ENCODE measurements at places on chromosomes 4 and X.
A peak's percentile ranks its signal among the peaks of the same experiment; 100 is the strongest.

GRCh38 chr4:137312257-137312656 lies 220.0 kb downstream of the PCDH18 start:
- DNase-seq, result no peak

GRCh38 chr4:52251864-52252263 lies 200.8 kb downstream of the SPATA18 start:
- no peak for DNase-seq

DNA sequence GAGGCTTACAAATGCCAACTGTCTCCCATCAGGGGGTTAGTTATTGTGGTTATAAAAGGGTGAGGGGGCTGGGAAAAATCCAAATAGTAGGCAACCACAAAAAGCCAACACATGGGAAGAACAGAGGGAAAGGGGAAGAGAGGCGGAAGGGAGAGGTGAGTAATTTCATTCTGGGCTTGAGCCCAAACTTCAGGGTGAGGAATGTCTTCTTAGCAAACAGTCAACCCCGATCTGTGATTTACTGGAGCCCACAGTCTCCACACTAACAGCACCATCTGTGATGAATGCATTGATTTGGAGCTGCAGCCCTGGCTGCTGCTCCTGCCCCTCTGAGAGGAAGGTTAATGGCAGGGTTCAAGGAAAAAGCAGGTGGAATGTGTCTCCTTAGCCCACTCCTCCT lies 162.2 kb upstream of the GPR101 start:
- DNase-seq, result no peak

DNA sequence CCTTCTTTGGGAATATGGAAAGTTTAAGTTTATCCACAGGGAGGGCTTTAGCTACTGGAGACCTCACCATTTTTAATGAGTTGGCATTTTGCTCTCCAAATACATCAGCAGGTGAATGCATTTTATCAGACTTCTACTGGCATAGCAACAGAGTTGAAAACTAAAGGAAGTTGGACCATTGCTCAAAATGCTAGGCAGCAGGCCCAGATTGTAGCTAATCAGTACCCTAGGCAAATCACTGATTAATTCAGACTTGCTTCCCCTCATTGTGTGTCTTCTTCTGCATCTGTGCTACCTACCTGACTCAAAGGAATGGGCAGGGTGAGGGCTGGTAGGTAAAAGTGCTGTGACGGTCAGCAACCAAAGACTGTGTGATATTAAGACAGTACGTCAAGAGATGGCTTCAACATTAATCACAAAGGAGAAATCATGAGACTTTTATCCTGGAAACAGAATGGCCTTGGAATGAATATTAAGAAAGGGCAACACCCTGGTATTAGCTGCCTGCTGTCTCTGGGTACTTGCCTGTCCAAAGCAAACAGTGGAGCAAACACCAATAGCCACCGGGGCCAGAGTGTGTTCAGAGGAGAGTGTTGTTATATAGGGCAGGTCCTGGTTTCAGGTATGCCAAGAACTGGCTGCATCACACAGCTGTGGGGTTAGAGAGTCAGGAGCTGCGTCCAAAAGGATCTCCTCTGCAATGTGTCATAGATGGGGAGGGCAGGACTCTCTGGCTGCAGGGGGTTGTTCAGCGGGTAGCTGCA lies 17.1 kb upstream of the SMIM20 start:
- DNase-seq, result no peak

DNA sequence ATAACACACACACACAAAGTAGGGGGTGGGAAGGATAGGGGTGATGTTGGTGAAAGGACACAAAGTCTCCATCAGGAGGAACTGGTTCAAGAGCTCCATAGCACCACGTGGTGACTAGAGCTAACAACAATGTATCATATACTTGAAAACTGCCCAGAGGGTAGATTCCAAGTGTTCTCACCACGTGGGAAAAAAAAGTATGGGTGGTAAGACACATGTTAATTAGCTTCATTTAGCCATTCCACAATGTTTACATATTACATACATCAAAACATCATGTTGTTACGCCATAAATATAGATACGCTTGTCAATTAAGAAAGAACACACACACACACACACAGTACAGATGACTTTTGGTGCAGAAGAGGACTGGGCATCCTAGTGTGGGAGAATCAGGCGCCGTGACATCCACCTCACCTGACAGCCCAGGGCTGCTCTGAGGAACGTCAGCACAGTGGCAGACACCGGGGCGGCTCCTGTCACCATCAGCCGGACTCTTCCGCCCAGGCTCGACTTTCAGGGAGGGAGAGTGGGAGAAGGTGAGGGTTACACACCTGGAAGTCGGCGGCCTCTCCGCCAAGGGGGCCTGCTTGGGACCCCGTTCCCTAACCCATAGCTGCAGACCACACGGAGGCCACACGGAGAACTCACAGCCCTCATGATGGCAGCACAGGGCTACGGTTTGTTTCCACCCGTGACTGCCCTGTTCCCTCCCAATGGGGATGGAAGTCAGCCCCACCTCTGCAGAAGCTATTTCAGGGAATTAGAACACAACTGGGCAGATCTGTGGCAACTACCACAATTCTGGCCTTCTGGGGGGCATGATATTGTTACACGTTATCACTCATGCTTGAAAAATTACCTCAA lies 31.8 kb upstream of the CENPU start:
- no peak for DNase-seq

GRCh38 chrX:17644001-17644400 lies 93.3 kb upstream of the SCML1 start:
- no peak for DNase-seq

DNA sequence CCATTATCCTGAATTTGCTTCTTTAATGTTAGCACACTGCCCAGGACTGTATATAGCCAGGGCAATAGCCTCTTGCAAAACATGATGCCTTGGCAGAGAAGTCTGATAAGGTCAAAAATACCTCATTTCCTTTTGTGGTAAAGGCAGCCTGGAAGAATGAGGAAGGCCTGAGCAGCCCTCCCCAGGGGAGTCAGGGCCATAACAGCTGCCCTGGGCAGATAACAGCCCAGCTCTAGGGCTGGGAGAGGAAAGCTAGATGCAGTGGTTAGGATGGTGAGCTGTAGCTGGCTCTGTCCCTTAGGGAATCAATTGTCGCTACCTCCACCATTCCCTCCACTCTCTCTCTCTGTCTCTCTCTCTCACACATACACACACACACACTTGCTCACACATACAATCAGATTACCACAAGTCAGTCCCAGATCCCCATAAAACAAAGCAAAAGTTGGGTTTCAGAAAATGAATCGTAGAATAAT lies 29.2 kb downstream of the EFHC2 start:
- no peak for DNase-seq

- DNase-seq, result no peak
Observed at GRCh38 chrX:53262918-53263394, 18.4 kb downstream of the IQSEC2 start.

- DNase-seq, result no peak
Observed at GRCh38 chr4:7988437-7988836, 48.8 kb upstream of the AFAP1 start.

GRCh38 chr4:109275066-109275745 lies 27.3 kb downstream of the COL25A1 start:
- DNase-seq, result no peak

DNA sequence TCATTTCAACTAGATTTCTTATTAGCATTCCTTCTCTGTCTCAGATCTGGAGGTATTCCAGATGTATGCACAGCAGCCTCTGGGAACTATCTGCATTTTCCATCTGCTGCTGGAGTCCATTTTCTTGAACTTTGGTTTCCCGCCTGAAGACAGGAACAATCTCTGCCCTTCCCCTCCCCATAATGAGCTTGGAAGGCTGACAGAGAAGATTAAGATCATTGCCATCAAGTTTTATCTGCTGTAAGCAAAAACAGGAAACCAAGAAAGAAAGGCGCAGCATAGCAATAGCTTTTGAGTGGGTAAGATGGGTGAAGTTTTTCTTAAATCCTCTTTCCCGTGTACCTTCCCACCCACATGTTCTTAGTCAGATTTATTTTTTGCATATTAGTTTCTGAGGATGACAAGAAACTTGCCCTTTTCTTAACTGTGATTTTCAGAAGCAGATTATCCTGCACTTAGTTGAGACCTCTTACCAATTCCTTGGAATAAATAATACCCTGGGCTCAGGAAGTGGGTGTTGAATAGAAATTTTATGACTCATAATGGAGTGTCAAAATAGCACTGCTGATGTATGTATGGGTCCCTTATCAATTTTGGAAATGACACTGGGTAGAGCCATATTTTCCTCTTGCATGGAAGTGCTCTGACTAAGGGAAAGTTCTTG lies 78.3 kb downstream of the CT47B1 start:
- no peak for DNase-seq

DNA sequence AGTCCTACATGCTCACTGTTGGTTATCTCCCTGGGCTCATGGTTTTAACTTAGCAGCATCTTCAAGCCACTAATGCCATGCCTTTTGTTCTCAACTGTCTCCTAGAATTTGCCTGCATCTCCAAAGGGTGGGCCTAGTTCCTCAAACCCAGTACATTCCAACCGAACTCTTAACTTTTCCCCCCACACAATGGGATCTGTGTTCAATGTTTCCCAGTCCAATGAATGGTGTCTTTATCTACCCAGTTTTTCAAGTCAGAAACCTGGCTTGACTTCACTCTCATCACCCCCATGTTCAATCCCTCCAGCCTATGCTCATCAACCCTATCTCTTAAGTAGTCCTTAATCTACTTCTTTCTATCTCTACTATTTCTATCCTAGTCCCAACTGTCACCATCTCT lies 12.9 kb downstream of the CD40LG start:
- DNase-seq, result no peak

DNA sequence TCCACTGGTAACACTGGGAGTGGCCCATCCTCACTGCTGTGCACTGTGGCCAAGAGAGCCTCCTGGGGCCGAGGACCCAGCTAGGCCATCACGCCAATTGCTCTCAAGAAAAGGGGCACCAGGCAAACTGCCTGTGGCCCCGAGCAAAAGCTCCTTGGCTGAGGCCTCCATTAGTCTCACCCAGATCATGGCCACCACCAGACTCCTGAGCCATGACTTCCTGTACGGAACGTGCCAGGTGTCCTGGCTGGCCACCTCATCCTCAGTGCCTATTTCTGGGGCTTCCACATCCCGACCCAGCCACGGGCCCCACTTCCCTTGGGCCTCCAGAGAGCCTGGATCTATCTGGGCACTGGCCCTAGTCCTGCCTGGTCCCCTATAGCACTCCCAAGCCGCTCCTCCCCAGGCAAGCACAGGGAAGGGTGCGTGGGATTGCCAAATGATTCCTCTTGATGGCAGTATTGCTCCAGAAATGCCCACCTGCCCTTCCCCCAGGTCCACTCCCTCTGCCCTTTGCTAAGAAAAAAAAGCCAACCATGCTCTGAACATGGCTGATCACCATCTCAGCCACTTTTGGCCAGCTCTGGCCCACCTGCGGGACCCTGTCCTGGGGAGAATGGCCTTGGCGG lies 212.6 kb upstream of the AGTR2 start:
- no peak for DNase-seq

- DNase-seq, result no peak
Observed at GRCh38 chrX:137025930-137026329, 7.9 kb downstream of the GPR101 start.

GRCh38 chr4:176238157-176238610 lies 30.8 kb downstream of the ASB5 start:
- no peak for DNase-seq

DNA sequence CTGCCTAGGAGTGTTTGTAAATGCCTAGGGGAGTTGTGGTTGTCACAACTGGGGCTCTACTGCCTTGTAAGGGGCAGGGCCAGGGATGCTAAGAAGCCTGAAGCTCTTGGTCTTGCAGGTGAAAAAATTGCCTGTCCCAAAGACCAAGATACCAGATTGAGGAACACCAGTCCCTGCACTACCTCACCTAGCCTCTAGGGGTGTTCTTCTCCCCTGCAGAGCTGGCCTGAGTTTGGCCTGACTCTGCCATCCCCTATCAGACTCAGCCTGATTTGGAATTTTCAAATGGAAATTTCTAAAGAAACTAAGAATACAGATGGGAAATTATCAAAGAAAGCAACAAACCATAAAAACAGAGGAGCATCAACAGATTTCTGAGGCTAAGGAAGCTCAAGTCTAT lies 90.4 kb downstream of the ZC4H2 start:
- DNase-seq, result no peak

DNA sequence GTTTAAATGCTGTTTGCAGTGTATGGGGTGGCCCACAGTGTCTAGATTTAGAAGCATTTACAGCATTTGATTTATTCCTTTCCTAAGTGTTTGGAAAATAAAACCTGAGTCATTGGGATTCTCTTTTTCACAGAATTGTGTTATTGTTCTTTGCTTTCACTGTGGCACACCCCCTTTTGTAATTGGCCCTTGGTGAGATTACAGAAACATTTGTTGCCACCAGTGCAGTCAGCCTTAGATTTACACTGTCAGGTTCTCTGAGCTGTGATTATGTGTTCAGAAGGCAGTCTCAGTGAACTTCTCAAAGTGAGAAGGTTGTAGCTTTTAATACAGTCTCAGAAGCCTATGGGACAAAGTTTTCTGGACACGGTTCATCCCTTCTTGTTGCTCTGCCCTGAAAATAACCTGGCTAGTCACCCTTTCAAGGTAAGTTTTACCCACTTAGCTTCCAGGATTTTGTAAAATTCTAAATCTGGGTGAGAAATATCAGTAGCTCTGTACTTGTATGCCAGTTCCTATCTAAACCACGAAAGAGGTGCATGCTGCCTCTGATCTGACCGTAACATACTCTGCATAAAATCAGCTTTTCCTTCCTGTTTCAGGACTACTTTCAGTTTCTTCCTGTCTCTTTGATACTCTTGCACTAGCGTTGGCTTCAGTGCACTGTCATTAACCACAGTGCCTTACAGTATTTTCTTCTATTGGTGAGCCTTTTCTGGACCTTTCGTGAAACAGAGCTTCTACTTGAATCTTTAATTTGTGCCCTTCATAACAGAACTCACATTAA lies 12.6 kb downstream of the RUFY3 start:
- peak; percentile 45 for DNase-seq

GRCh38 chr4:40954088-40954668 lies 204.4 kb downstream of the NSUN7 start:
- no peak for DNase-seq
